ENCODE measurements at places on chromosomes 2 and 18.

DNA sequence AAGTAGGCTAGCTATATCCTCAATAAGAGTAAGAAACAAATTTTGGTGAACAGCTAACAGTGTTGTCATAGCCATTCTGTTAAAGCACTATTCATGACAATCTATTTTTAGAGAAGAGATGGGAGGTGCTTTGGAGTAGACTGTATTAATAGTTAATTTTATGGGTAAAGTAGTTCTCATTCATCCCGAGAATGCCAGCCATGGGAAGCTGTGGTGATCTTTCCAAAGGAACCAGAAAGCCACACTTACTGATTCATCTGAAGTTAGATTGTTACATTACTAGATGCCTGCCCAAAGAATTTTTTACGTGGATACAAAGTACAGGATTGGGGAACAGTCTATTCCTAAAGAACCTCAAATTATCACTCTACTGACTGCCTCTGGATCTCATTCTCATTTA lies 74.6 kb downstream of the ZRANB3 start:
- no peak for DNase-seq

GRCh38 chr2:163044114-163044513 lies 205.5 kb upstream of the KCNH7 start:
- no peak for DNase-seq

DNA sequence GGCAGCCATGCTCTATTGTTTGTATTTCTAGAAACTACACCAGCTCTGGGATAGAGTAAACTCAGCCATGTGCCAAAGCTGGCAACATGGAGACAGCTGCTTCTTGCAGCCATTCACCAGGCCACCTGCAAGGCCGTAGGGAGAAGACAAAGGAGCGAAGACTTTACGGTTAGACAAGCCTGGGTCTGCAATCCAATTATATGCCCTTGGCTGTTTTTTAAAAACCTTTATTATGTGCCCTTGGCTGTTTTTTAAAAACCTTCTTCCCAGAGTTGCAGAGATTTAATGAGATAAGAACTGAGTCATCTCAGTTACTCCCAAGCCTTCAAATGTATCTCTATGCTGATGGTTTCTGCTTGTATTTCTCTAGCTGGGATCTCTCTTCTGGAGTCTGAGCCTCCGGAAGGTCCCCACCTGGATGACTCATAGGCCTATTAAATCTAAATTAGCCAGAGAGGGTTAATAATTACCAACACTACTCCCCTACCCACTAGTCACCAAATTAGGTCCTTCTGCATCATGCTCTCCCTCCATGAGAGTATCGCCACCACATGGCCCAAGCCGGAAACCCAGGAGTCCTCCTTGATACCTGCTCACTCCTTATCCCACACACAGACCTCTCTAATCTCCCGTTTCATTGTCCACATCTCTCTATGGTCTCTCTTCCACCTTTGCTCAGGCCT lies 17.5 kb upstream of the DPP4 start:
- no peak for DNase-seq

- DNase-seq: no peak
These were observed 85.8 kb downstream of the LIPG start for GRCh38 chr18:49647496-49648168.

- DNase-seq: no peak
These were observed 1481.6 kb upstream of the PIK3C3 start for GRCh38 chr18:40473221-40474029.

DNA sequence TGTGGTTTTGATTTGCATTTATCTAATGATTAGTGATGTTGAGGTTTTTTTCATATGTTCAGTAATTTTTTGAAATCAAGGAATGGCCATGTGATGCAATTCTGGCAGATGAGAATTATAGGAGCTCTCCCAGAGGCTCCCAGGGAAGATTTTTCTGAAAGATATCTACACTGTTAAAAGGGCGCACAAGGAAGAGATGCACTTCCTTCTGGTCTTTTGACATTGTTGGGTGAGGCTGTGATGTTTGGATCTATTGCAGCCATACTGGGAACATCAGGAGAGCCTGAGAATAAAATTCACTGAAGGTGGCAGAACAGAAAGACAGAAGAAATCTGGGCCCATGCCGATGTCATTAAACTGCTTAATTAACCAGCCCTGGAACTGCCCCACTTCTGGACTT lies 108.5 kb downstream of the DDX1 start:
- no peak for DNase-seq

DNA sequence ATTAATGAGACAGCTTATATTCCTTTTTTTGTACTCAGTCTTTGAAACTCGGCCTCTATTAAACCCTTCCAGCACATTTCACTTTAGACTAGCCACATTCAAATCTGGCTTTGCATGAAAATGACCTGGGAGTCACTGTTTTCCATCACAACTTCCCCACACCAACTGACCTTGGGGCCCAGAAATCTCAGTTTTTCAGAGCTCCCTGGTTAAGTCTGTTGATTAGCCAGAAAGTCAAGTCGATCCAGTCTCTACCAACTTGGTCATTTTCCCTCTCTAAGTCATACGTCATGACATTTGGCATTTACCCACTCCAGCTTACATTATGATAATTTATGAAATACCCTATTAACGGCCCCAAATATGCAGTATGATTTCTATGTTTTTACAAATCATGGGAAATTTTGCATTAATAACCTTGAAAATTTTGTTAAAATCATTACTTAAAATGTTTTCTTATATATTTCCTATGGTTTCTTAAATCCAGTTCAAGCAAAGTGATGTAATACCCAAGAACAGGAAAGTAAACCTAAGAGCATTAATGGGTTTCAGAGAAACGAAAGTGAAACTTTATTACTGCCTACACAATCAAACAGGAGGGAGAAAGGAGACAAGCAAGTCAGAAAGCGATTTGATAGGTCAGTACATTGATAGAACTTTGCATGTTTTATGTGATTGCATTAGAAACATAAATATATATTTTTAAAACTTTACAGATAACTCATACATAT lies 77.1 kb downstream of the SPATS2L start:
- peak; percentile 31 for DNase-seq

GRCh38 chr2:73252238-73253027 lies 18.3 kb downstream of the CCT7 start:
- DNase-seq: no peak

DNA sequence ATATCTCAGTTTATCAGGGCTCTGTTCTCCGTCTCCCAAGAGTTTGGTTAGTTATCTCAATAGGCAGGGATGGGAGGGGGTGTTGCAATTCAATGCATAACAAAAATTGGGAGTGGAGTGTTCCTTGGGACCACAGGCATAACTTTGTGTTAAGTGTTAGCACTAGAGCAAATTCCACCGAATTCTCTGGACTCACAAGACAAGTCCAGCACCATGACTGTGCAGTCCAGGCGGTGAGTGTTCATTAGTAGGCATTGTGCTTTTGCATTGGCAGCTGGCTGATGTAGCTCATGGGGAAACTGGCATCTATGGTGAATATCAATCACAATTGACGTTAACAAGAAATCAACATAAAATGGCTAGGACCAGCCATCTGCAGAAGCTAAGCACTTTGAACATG lies 79.0 kb upstream of the CABLES1 start:
- no peak for DNase-seq

GRCh38 chr2:10985260-10985659 lies 73.5 kb downstream of the KCNF1 start:
- no peak for DNase-seq

- peak; percentile 11 for DNase-seq
These were observed 1.3 kb downstream of the AMMECR1L start for GRCh38 chr2:127884436-127884835.

DNA sequence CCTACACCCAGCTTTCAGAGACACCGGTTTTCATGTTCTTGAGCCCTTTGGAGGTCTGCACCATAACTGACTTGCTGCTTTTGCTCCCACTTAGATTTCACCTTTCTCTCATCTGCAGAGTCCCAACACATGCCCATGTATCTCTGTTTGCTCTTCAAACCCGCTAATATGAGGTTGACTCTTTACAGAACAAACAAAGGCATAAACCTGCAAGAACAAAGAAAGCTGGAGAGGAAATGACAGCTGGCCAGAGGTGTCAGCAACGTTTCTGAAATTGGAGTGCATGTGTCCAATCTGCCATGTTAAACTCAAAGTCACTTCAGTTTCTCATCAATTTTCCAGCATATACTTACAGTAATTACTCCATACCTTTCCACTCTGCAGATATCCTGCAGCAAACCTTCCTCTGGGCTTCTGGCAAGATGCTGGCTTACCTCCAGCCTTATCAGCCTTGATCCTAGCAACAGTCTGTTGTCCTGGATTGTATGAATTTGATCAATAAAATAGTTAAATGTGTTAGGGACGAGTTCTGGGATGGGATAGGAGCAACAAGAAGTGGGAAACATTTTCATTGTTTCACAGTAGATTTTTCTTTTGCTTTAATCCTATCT lies 157.4 kb downstream of the FHOD3 start:
- no peak for DNase-seq

- DNase-seq: no peak
These were observed 10.9 kb upstream of the NFATC1 start for GRCh38 chr18:79384834-79385233.
